Caco-2 (cell line): ENCODE measurements at places on chromosomes 3 and 15. TPM values are rescaled to one million over a fixed set of nuclear protein-coding genes. Genes with fewer than 3 reads are reported as not detected.
A peak's percentile ranks its signal among the peaks of the same experiment; 100 is the strongest.

- no peak overlapping the region for H3K27ac ChIP-seq
- H3K4me1 ChIP-seq: no peaks in the 10 kb centered on the region
- H3K27me3 ChIP-seq: no peaks in the 10 kb centered on the region
- no peaks in the 10 kb centered on the region for H3K36me3 ChIP-seq
- H3K4me3 ChIP-seq: no peak overlapping the region
Measured at GRCh38 chr15:101237251-101237650, 14.6 kb downstream of the CHSY1 start.

DNA sequence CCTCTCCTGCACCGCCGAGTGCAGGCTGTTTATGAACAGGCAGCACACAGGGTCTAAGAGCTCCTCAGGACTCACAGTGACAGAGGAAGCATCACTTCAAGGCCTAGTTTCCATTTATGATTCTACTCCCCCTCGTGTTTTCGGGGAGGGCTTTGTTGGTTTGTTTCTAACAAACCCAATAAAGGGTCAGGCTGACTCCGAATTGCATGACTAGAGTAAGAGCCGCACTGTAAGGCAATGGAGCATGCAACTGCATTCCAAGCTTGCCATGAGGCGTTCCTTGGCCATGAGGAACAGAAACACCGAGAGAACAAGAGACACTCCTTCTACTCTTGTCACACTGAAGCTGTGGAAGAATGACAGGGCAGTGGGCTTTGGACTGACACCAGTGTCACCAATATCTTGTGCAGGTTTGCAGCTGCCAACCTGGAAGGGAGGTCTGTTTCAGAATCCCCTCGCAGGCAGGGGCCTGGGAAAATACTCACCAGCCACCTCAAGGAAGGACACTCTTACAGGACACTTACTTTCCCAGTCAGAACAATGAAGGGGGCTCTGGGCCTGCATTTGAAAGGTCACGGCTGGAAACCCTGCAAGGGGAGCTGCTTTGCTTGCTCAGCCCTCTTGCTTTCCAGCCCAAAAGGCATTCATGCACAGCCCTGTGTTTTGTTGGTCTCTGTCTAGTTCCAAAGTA, 96.8 kb downstream of the ADAMTS17 start:
- DNase-seq: no peak
- no peaks in the 10 kb centered on the region for H3K4me1 ChIP-seq
- no peaks in the 10 kb centered on the region for H3K36me3 ChIP-seq
- H3K27ac ChIP-seq: no peak overlapping the region

DNA sequence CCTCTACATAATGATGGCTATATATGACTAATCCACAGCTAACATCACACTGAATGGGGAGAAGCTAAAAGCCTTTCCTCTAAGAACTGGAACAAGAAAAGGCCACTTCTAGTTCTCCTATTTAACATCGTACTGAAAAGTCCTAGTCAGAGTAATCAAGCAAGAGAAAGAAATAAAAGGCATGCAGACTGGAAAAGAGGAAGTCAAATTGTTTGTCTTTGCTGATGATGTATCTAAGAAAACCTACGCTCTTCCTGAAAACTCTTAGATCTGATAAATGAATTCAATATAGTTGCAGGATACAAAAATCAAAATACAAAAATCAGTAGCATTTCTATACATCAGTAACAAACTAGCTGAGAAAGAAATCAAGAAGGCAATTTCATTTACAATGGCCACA, 116.9 kb downstream of the TP63 start:
- DNase-seq: no peak
- H3K27ac ChIP-seq: no peak overlapping the region
- no peaks in the 10 kb centered on the region for H3K4me1 ChIP-seq

GRCh38 chr3:41193794-41194539, 5.3 kb upstream of the CTNNB1 start:
- H3K36me3 ChIP-seq: no peaks in the 10 kb centered on the region
- no peaks in the 10 kb centered on the region for H3K27me3 ChIP-seq
- H3K27ac ChIP-seq: no peak overlapping the region
- H3K4me1 ChIP-seq: peaks cover 29% of the 10 kb centered on the region
- DNase-seq: no peak

DNA sequence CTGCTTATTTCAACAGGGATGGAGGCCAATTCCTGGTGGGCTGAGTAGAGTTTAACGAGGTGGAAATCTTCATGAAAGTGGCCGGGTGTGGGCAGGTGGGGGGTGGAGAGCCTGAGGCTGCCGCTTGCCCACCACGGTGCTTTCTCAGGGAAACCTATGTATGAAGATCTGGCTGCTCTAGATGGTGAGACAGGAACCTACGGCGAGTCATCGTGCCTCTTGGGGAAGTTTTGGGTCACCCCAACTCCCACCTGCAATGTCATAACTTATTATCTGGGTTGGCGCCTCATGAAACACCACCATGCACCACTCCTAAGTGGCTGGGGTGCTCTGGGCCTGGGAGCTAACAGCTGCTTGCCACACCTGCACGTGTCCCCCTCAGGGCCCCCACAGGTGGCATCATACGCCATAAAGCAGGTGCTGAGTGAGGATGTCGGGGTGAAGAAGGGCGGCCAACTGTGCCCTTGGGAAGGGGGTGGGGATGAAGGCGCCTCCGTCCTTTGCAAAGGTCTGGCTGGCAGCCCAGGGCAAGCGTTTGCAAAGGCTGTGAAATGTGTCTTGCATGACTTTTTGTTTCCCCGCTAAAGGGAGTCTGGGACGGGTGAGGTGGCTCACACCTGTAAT, 27.9 kb upstream of the SNRPA1 start:
- no peak for DNase-seq
- no peak overlapping the region for H3K4me3 ChIP-seq
- peaks cover 10% of the 10 kb centered on the region for H3K4me1 ChIP-seq
- H3K36me3 ChIP-seq: no peaks in the 10 kb centered on the region; the same call in 1 of the 2 replicates

DNA sequence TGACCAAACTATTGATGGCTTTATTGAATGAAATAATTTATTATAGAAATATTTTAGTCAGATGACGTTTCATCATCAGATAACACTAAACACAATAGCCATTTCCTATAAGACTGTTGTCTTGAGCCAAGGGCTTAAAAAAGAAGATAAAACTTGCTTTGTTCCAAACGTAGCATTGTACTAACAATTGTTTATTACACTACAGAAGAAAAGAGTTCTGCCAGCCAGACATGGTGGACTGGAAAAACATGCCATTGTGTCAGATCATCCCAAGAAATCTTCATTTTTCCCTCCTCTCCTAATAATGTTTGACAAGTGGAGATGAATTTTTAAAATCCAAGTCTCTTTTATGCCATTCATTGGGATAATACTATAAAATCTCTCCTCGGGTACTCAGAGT, 203.3 kb downstream of the CDIN1 start:
- H3K27ac ChIP-seq: no peak overlapping the region
- H3K27me3 ChIP-seq: no peaks in the 10 kb centered on the region
- no peaks in the 10 kb centered on the region for H3K4me1 ChIP-seq

DNA sequence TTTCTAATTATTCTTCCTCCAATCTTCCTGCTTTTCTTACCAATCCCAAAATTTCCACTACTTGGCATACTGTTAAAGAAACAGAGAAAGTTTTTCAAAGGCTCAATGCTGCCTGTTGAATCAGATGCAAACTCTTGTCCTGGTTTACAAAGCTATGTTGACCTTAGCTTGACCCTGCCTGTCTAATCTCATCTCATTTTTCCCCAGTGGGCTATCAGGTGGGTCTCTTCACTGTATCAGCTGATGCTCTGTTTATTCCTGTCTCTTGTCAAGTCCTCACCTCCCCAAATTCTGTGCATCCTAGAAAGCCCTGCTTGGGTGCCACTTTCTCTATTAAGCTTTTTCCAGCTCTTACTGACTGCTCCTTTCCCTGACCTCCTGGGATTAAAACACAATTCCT, 18.2 kb downstream of the NFKBIZ start:
- no peaks in the 10 kb centered on the region for H3K36me3 ChIP-seq
- H3K4me1 ChIP-seq: peaks cover 26% of the 10 kb centered on the region
- no peak overlapping the region for H3K27ac ChIP-seq
- H3K4me3 ChIP-seq: no peak overlapping the region

- no peaks in the 10 kb centered on the region for H3K36me3 ChIP-seq
- H3K4me3 ChIP-seq: no peak overlapping the region
- H3K27me3 ChIP-seq: no peaks in the 10 kb centered on the region
- DNase-seq: peak; percentile 5
Measured at GRCh38 chr3:179902061-179902460, 134.7 kb downstream of the PEX5L start.

DNA sequence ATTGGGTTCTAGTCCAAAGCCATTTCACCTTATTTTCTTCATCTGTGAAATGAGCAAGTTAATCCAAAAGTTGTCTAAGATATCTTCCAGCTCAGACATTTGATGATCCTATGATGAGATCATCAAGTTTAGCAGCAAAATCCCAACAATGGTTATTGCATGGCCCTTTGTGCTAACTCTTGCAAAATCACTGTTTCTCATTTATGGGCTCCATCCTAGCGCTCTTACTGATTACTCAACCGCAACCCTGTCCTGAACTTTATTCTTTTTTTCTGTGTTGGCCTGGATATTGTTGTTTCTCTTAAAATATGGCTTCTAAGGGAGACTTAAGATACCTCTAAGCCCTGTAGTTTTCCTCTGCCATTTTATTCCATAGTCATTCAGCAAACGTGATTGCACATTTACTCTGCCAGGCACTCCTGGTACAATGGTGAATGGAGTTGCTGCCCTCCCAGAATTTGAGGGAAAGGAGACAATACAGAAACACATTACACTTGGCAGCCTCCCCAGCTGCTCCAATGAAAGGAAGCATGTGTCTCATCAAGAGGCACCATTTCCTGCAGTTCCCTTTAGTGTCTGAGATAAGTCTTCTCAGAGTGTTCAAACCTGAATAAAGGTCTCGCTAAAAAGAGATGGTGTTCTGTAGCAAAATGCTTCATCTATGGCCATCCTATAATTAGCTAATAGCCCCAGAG, 4.4 kb downstream of the GXYLT2 start:
- H3K27me3 ChIP-seq: no peaks in the 10 kb centered on the region
- no peak overlapping the region for H3K27ac ChIP-seq
- no peaks in the 10 kb centered on the region for H3K36me3 ChIP-seq
- H3K4me3 ChIP-seq: no peak overlapping the region
- H3K4me1 ChIP-seq: peaks cover 4% of the 10 kb centered on the region; the same call in 1 of the 2 replicates

DNA sequence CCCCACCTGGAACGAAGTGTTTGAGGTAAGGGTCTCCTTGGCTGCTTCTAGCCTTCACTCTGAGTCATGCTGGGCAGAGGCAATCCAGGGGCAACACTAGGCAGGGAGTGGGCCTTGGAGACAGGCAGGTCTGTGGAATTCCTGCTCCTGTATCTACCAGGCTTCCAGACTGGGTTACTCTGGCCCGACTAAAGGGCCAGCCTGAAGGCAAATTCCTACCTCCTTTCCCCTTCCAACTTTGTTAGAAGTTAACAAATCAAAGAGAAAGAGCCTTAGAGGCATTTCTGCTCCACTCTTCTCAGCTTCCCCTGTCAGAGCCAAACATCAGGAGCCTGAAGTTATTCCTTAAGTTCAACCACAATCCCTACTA, 30.1 kb downstream of the ESYT3 start:
- no peak overlapping the region for H3K27ac ChIP-seq
- H3K27me3 ChIP-seq: no peaks in the 10 kb centered on the region
- H3K4me1 ChIP-seq: no peaks in the 10 kb centered on the region
- DNase-seq: no peak
- no peak overlapping the region for H3K4me3 ChIP-seq
- no peaks in the 10 kb centered on the region for H3K36me3 ChIP-seq

GRCh38 chr3:184581331-184581855, 19.8 kb downstream of the EPHB3 start:
- H3K27me3 ChIP-seq: no peaks in the 10 kb centered on the region
- peaks cover 31% of the 10 kb centered on the region for H3K4me1 ChIP-seq
- H3K27ac ChIP-seq: peak overlapping the region; percentile 17
- DNase-seq: no peak
- H3K4me3 ChIP-seq: no peak overlapping the region

GRCh38 chr15:39188930-39189329, 391.9 kb upstream of the THBS1 start:
- H3K4me3 ChIP-seq: no peak overlapping the region
- no peak for DNase-seq
- no peaks in the 10 kb centered on the region for H3K36me3 ChIP-seq
- no peak overlapping the region for H3K27ac ChIP-seq

DNA sequence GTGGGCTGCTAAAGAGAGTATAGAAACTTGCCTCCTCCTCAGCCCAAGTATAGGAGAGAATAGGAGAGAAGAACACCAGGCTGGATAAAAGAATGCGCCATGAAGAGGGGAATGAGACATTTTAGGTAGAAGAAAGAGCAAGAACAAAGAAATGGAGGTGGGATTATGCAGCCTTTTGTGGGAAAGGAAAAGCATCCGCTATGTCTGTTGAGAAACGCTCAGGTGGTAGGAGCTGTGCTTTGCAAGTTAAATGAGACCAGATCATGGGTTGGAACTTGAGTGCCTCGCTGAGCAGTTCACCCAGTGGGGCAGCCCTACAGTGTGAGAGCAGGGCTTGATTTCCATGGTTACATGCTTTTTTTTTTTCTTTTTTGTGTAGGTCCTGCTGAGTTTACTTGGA, 11.5 kb upstream of the RTP1 start:
- no peaks in the 10 kb centered on the region for H3K27me3 ChIP-seq
- H3K4me3 ChIP-seq: no peak overlapping the region
- H3K27ac ChIP-seq: no peak overlapping the region
- peaks cover 27% of the 10 kb centered on the region for H3K4me1 ChIP-seq

DNA sequence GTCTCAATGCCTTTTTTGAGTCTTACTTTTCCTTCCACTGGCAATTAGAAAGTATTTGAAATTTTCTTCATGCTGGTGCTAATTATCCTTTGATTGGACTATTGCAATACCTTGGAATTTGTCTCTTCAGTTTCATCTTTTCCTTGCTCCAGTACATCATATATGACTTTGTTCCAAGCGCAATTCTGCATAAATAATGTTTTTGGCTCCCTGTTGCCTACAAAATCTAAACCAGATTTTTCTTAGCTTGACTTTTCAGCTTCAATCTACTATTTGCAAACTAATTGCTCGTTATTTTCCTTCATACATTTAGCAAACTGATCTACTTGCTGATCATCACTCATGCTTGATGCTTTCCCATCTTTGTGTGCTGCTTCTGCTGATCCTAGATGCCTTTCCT, 230.8 kb upstream of the GPR149 start:
- H3K27me3 ChIP-seq: no peaks in the 10 kb centered on the region
- H3K4me1 ChIP-seq: no peaks in the 10 kb centered on the region
- no peaks in the 10 kb centered on the region for H3K36me3 ChIP-seq
- H3K27ac ChIP-seq: no peak overlapping the region
- no peak for DNase-seq

- H3K36me3 ChIP-seq: no peaks in the 10 kb centered on the region
- no peak for DNase-seq
- H3K27ac ChIP-seq: no peak overlapping the region
- peaks cover 42% of the 10 kb centered on the region for H3K4me1 ChIP-seq
Measured at GRCh38 chr3:71195492-71195891, 388.0 kb downstream of the FOXP1 start.

DNA sequence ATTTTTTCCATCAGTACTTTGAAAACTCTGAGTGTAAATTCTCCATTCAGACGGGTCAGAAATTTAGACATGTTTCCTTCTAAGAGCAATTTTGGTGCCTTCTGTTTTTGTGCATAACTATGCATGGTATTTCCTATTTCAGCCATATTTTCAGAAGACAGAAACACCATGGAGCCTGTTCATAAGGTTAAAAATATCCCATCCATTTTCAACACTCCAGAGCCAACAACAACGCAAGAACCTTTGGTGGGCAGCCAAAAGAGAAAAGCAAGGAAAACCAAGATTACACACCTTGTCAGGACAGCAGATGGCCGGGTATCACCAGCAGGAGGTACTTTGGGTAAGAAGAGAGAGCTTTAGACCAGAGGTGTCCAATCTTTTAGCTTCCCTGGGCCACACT, 275.6 kb downstream of the BBX start:
- H3K27me3 ChIP-seq: no peaks in the 10 kb centered on the region
- no peak for DNase-seq
- H3K27ac ChIP-seq: no peak overlapping the region
- no peak overlapping the region for H3K4me3 ChIP-seq
- no peaks in the 10 kb centered on the region for H3K4me1 ChIP-seq
- no peaks in the 10 kb centered on the region for H3K36me3 ChIP-seq

The LEKR1 gene
- total RNA-seq: 1.4 and 1.6 TPM in 2 replicates

The PAK6 gene
- 19.9 and 20.7 TPM in 2 replicates for total RNA-seq

The BDH1 gene
- total RNA-seq: 41.8 and 43.8 TPM in 2 replicates

The ZNF501 gene
- total RNA-seq: 3.2 and 3.3 TPM in 2 replicates

The MYZAP gene
- 4.3 and 6.4 TPM in 2 replicates for total RNA-seq
